Trophoblast cell (in vitro differentiated cells and primary cell): ENCODE measurements at places on chromosomes 3 and 15.
A peak's percentile ranks its signal among the peaks of the same experiment; 100 is the strongest.

DNA sequence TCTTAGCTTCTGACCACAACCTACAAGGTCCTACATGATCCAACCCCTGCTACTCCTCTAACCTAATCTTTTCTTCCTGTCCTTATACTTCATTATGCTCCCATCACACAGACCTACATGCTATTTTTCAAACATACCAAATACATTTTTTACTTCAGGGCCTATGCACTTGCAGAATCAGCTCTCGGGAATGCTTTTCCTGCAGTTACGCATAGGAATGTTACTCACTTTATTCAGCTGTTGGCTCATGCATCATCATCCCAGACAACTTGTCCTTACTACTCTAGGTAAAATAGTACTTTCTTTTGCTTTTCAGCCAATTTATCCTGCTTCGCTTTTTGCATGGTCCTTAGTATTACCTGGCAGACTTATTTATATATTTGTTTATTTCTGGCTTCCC is 105.6 kb downstream of the OXSM start:
- DNase-seq, result peak; percentile 26

DNA sequence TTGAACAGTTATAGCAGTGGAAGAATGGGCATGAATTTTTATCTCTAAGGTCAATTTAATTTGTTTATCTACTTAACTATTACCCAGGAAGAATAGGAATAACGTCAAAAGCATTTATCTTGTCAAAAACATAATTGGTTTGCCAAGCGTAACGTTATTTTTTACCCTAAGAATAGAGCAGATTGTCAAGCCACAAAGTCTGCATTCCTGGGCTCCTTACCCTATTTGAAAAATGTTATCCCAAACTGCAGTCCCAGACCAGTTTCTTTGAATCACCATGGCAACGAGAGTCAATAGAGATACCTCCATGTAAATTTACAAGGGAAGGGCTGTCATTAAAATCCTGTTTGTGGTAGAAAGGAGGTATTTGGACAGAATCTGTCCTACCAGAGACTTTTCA is 61.1 kb downstream of the CPNE4 start:
- no peak for DNase-seq

GRCh38 chr3:140863580-140864009 is 78.0 kb upstream of the SLC25A36 start:
- DNase-seq, result peak; percentile 40

DNA sequence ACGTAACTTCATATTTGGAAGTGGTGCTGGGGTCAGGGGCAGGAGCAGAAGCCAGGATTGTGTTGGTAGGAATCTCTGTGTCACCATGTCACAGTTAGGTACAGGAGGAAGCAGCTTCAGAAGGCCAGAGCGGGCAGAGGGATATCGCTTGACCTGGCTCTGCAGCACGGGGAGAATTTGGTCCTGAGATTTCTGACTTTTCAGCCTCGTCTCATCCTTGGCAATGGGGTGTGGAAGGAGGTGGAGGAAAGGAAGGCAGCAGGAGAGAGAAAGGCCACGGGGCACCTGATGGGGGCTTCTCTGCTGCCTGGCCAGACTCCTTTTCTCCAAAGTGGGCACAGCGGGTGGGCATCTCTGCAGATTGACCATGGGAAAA is 564 bp downstream of the IL16 start:
- DNase-seq, result no peak

DNA sequence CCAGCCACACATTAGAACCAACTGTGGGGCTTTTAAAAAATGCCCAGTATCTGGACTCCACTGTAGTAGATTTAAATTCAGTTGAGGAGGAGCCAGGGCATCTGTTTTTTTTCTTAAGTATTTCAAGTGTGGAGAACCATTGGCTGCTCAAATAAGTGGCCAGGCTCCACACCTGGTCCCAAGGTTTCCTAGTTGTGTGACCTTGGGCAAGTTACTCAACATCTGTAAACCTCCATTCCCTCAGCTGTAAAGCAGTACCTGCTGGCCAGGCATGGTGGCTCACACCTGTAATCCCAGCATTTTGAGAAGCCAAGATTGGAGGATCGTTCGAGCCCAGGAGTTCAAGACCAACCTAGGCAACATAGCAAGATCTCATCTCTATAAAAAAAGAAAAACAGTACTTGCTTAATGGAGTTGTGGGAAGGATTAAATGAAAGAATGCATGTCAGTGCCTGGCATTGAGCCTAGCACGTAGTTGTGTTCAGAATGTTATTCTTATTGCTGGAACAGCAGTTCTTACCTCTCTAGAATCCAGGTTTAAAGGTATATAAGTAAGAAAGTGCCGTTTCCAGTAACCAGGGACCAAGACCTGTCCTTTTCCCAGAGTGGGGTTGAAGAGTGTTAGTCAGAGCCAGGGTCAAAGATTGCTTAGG is 2.0 kb downstream of the PPP1R14D start:
- DNase-seq, result no peak

DNA sequence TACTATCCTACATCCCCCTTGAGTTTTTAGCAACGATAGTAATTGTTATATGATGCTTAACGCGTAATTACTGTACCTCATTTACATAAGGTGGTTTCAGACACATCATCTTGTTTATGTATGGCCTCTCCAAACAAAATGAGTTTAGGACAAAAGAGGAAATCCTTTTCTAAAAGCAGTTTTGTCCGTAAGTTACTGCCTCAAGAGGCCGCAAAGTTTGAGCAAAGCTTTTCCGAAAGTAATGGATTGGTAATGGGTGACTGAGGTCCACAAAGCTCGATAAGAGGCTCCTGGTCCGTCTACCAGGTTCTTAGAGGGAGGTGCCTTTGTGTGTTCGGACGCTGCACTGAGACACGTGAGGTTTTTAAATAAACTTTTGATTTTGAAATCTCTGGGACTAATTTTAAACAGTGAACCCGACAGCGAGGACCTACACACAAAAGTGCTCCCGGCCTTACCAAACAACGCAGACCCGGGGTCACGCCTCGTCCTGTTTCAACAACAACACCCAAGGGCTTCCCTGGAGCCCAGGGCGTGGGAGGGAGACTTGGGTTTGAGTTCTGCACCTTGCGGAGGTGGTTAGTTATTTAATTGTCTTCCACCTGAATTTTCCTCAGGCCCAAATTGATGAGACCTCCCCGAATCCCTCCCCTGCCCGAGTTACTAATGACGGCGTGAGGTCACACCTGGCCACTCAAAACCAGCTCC is 456 bp upstream of the C15orf61 start:
- DNase-seq, result no peak

- DNase-seq, result no peak
Observed at GRCh38 chr3:131713416-131714123, 210.8 kb upstream of the MRPL3 start.

- DNase-seq, result no peak
Observed at GRCh38 chr3:152609891-152610290, 225.0 kb upstream of the P2RY1 start.

- DNase-seq, result no peak
Observed at GRCh38 chr3:23288286-23288685, 85.2 kb downstream of the UBE2E2 start.
